ENCODE measurements at places on chromosomes 11 and 22. TPM values are rescaled to one million over a fixed set of nuclear protein-coding genes. Genes with fewer than 3 reads are reported as not detected.

The EFCAB6 gene
- polyA plus RNA-seq, result 4.0 TPM

The GAL gene
- not detected for polyA plus RNA-seq

The IL17REL gene
- 0.06 TPM for polyA plus RNA-seq

- no peak for DNase-seq
Measured at GRCh38 chr11:90242894-90243416, 20.1 kb upstream of the CHORDC1 start.

GRCh38 chr11:46721286-46721685, 2.3 kb downstream of the F2 start:
- DNase-seq, result no peak

- no peak for DNase-seq
Measured at GRCh38 chr22:21690401-21690801, 24.6 kb downstream of the PPIL2 start.

GRCh38 chr22:20587206-20587958, 80.0 kb downstream of the MED15 start:
- DNase-seq, result no peak

DNA sequence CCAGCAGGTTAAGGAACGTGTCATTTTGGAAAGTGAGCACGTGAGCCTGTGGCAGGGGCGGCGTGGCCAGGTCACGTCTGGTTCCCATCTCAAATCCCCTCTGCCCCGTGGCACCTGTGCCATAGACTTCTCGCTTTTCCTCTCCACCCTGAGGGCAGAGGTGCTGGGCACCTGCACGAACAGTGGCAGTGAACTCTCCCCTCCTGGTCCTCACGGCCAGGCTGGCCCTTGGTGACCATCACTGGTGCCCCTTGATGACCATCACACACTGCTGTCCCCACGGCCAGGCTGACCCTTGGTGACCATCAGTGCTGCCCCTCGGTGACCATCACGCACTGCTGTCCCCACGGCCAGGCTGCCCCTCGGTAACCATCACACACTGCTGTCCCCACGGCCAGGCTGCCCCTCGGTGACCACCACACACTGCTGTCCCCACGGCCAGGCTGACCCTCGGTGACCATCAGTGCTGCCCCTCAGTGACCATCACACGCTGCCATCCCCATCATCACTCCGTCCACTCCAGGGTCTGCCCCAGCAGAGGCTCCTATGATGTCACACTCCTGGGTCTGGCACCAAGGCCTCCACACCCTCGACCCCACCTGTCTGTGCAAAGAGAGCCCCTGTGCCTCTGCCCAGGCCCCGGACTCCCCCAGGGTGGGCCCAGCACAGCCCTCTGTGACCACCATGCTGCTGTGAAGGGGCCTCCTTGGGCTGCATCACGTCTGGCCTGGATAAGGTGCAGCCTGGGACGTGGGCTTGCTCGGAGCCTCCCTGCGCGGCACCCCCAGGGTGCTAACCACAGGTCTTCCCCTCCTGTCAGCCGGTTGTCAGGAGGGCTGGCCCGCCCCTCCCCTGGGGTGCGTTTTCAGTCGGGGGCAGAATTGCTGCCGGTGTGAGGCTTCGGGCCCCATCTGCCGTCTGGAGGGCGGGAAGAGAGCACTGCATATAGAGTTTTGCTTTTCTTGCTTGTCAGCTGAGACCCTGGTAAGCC, 738.6 kb downstream of the BRD1 start:
- no peak for DNase-seq

- DNase-seq, result no peak
Measured at GRCh38 chr11:832529-833113, at the start of gene CD151. TSS of gene CD151 (plus strand) at chr11:832952. CDS start at chr11:836070, 3,118 bp downstream.

Data from left lung (tissue), 14 donors.